GM10248 (cell line): ENCODE measurements at places on chromosomes 16 and 17.

GRCh38 chr16:4272114-4272956 is 488 bp downstream of the TFAP4 start:
- peak; percentile 66 for DNase-seq

DNA sequence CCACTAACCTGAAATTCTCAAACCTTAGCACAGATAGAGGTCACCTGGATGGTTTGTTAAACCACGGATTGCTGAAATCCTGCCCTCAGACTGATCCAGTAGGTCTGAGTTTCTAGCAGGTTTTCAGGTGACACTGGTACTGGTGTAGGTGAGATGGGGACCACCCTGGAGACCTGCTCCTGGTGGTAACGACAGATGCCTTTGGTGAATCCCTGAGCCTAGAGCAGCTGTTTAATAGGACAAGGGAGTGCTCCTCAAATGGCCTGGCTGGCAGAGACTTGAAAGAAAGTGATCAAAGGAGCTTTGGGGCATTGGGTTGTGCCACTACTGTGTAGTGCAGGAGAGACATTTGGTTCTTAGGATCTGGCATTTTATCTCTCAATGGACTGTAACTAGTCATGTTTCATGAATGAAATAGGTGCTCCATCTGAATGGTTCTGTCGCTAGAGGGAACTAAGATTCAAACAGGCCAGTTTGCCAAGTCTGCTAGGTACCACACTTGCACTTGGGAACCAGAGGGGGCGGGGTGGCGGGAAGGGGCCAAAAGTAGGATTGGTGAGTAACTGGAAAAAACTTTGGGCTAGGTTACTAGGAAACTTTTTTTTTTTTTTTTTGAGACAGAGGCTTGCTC is 2.9 kb upstream of the IFI35 start:
- no peak for DNase-seq

GRCh38 chr17:18258356-18259038 is at the start of gene FLII:
FLII (minus strand) TSS chr17:18258738; CDS start chr17:18258690, 48 bp downstream.
- peak; percentile 74 for DNase-seq

- no peak for DNase-seq
These were observed 60.1 kb downstream of the SRCIN1 start for GRCh38 chr17:38545531-38546225.

DNA sequence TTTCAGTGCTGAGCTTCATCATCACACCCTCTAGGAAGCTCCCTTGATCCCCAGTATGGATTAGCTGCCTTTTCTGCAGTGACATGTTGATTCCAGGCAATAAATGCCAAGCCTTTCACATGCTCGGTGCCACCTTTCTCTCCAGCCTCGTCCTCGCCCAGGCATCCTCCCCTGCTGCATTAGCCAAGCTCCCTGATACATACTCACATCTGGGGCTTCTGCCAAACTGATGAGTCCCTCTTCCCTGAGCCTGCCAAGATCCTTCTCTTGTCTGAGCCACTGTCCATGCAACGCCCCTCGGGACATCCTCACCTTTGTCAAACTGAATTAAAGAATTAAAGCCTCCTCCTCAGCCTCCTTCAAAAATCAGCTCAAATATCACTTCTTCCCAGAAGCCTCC is 538.5 kb upstream of the CDH11 start:
- no peak for DNase-seq

- no peak for DNase-seq
These were observed 1033.6 kb downstream of the CDH8 start for GRCh38 chr16:61002479-61003204.

GRCh38 chr17:35023538-35023937 is 40.0 kb downstream of the RFFL start:
- no peak for DNase-seq

GRCh38 chr16:27853101-27853500 is 210.4 kb downstream of the GSG1L start:
- no peak for DNase-seq

DNA sequence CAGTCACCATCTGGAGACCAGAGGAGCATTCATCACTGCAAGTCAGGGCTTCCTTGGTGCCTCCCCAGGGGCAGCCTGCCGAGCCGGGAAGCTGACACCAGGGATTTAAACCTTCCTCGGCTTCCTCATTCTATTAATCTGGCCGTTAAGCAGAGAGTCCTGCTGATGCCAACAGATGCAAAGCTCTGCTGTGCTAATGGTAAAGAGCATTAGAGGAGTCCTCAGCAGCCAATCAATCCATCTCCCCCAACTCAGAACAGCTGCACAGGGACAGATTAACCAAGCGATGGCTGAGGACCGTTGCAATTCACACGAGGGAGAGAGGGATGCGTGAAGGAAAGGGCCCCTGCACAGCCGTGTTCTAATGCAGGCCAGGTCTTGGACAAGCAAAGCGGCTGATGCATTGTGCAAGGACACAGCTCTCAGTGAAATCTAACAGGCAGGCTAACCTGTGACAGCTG is 116.6 kb downstream of the XYLT1 start:
- DNase-seq, result no peak

DNA sequence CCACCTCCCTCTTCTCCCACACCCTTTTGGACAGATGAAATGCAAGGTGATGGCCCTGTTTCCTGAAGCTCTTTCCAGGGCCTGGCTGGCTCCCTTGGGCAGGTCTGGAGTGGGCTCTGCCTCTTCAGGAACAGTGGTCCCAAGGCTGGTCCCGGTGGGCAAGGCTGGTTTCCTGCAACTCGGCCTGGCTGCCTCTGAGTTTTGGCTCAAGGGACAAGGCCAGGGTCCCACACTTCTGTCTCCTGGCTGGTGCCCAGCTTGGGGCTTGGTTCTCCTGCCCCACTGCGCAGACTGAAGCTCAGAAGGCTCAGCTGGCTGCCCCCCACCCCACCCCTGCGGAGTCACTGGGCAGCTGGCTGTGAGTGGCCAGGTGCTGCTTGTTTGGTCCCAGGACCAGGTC is 3.8 kb upstream of the ACTG1 start:
- DNase-seq, result no peak

GRCh38 chr17:28908640-28909167 is 5.8 kb upstream of the DHRS13 start:
- no peak for DNase-seq

GRCh38 chr16:24975428-24975889 is 39.7 kb downstream of the ARHGAP17 start:
- DNase-seq, result peak; percentile 66

DNA sequence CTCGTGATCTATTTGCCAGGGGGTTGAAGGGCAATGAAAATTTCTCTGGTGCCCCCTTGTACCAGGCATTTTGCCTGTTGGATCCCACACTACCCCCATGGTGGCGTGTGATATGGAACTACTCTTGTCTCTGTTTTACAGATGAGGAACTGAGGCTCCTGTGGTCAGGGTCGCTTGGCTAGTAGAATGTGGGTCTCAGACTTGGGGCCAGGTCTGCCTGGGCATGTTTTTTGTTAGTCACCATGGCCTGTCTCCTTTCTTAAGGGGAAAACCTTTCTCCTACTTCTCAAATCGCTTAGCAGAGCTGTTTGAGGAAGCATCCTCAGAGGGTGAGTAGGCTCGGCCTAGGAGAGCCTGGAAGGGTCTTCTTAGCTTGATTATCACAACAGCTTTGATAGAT is 51.2 kb downstream of the CLEC16A start:
- no peak for DNase-seq

- DNase-seq, result no peak
These were observed 1.7 kb upstream of the NLRC5 start for GRCh38 chr16:56987692-56988091.
